ENCODE measurements at places on chromosomes 6 and 20.
A peak's percentile ranks its signal among the peaks of the same experiment; 100 is the strongest.

- DNase-seq, result no peak
Measured at GRCh38 chr6:117930645-117931044, 23.6 kb downstream of the SLC35F1 start.

DNA sequence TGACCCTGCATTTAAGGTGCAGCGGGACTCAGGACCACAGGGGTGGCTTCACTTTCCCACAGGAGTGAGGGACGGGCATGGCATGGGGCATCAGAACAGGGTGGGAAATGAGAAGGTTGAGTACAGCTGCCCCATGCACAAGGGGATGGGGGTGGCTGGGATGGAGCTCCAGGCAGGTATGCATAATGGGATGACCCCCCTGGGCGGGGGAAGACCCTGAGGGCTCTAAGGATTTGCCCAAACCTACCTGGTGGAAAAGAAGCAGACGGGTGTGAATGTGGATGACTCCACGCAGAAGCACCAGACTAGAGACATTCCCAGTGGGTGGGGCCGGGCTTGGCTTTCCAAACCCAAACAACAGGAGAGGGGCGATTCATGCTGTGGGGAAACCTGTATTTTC, 200.3 kb downstream of the SYNDIG1 start:
- DNase-seq, result no peak

DNA sequence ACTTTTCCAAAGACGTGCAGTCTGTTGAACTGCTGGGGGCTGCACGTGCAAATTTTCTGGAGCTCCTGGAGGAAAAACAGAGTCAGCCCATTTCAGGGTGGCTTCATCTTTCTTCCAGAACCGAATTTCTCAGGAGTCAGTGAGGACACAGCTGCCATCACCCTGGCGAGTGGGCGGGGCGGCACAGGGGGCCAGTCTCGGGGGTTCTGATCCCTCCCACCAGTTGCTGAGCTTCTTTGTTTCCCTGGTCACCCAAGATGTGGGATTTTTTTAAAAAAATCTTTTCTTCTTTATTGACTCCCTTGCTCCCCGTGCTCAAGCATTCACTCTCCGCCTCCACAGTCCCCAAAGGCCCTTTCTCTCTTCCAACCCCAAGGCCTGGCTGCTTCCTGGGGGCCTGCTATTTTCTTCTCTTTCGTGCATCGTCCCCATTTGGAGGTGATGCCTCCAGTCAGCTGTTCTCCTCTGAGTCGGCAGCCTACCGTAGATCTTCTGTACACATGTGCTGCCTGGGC, 8.9 kb downstream of the C6orf118 start:
- DNase-seq, result no peak

DNA sequence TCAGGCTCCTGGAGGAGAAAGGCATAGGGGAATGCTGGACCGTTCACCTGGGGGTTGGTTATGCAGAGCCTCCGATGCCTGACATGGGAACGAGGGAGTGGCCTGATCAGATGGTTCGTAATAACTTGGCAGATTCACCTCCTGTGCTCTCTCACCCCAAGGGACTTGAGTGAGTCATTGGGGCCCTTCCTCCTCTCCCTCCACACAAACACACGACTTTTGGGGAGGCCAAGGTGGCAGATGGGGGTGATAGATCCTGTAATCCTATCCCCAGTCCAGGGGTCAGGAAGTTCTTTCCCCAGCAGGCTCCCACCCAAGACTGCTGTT, 45.6 kb upstream of the ARFGEF2 start:
- no peak for DNase-seq

- DNase-seq, result no peak
Measured at GRCh38 chr20:47667531-47668312, 117.6 kb downstream of the SULF2 start.

DNA sequence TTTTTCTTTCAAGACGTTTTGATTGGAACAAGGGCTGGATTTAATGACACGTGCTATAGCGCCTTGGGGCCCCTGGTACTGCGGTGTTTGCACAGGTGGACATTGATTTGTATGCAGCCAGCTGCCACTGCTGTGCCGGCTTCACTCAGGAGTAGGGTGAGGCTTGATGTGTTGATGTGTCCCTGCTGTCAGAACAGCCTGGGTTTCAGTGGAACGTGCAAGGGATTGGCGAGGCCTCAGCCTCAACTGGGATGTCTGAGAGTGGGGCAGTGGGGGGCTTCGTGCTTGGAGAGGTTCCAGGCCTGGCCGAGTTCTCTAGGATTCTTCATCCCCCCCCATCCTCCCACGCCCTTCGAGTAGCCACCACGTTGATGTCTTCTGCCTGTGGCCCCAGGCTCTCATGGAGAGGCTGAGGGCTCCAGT, 23.0 kb downstream of the PYGB start:
- DNase-seq, result no peak

DNA sequence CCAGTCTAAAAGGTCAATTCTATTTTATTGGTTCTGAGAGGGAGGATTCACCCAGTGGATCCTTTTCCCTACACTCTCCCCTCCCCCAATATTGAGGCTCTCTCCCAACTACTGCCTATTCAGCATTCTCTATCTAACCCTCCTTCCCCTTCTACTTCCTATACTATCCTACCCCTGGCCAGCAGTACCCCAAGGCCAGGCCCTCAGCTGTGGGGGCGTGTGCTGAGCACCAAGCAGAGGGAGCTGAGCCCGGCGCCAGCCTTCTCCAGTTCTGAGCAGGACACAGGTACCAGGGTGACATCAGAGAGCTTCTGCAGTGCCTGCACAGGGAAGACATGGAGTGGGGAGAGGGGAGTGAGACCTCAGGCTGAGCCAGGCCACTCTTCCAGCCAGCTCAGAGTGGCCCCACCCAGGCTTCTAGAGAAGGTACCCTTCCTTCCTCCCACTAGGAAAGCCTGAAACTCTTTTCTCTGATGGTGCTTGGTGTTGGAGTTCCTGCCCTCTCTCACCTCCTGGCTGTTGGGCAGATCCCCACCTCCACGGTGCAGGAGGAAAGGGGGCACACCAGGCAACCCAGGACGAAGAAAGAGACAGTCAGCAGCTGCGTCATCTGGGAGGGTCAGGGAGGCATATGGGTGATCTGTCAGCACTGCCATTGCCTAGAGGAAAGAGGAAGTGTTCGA, 1.9 kb downstream of the DDAH2 start:
- no peak for DNase-seq

GRCh38 chr6:70266142-70266541, 36.7 kb downstream of the COL9A1 start:
- no peak for DNase-seq

- DNase-seq, result no peak
Measured at GRCh38 chr20:23672158-23672557, 16.7 kb downstream of the CST4 start.

DNA sequence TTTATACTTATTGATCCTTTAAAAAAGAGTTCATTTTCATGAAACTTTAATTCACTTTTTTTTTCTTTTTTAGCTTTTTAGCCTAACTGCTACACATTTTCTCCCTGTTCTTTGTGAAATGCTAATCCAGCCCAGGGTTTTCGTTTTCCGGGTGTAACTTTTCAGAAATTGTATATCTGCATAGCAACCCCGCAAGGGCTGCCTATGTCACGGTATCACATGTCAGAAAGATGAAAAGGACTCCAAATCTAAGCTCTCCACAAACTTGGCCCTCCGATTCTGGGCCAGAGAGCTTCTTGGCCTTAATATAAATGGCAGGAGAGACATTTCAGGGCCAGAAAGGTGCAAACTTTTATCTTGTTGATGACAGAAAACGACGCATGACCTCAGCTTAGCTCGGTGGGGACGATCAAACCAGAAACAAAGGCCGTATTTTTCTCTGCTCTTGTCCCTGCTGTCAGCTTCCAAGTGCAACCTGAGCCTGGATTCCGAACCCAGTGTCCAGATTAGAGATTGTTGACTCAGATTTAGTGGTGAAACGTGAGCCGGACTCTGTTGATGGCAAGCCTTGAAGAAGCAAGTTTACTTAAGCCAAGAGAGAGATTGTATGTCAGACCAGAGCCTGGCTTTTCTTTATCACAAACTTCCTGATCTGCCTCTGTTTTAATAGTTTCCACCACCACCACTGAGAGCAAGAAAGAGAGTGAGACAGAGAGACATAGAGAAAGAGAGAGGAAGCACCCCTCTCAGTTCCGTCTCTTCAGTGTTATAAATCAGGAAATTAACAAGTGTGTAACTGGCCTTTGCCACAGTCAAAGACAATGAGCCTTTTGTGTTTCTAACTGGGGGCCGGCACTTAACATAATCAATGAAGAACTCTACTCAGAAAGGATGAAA, 157.8 kb downstream of the SCML4 start:
- no peak for DNase-seq

GRCh38 chr20:24604966-24605665, 135.7 kb downstream of the SYNDIG1 start:
- DNase-seq, result no peak

- no peak for DNase-seq
Measured at GRCh38 chr6:105275542-105275941, 95.7 kb upstream of the POPDC3 start.

- no peak for DNase-seq
Measured at GRCh38 chr6:35895560-35895959, 25.3 kb downstream of the SRPK1 start.

- DNase-seq, result no peak
Measured at GRCh38 chr20:49712996-49713752, 504 bp downstream of the B4GALT5 start.

DNA sequence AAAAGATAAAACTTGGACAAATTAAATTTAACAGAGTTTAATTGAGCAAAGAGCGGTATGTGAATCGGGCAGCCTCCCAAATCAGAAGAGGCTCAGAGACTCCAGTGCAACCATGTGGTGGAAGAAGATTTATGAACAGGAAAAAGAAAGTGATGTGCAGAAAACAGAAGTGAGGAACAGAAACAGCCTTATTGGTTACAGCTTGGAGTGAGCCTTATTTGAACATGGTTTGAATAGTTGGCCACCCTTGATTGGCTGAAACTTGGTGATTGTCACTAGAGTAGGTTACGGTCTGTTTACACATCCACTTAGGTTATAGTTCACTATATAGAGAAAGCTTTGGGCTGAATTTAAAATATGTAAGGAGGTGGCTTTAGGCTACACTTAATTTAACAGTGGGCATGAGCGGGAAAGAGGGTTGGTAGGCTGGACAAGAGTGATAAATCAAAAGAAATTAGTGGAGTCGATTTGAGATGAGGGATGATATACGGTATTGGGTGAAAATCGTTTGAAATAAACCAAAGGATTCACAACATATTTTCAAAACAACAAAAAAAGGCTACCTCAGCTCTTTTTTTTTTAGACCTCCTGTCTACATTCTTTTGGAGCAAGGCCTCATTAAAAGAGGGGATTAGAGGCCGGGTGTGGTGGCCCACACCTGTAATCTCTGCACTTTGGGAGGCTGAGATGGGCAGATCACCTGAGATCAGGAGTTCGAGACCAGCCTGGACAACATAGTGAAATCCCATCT, 84.3 kb upstream of the PREP start:
- DNase-seq, result no peak

- DNase-seq, result no peak
Measured at GRCh38 chr20:23565503-23566045, 2.7 kb downstream of the CST9L start.

DNA sequence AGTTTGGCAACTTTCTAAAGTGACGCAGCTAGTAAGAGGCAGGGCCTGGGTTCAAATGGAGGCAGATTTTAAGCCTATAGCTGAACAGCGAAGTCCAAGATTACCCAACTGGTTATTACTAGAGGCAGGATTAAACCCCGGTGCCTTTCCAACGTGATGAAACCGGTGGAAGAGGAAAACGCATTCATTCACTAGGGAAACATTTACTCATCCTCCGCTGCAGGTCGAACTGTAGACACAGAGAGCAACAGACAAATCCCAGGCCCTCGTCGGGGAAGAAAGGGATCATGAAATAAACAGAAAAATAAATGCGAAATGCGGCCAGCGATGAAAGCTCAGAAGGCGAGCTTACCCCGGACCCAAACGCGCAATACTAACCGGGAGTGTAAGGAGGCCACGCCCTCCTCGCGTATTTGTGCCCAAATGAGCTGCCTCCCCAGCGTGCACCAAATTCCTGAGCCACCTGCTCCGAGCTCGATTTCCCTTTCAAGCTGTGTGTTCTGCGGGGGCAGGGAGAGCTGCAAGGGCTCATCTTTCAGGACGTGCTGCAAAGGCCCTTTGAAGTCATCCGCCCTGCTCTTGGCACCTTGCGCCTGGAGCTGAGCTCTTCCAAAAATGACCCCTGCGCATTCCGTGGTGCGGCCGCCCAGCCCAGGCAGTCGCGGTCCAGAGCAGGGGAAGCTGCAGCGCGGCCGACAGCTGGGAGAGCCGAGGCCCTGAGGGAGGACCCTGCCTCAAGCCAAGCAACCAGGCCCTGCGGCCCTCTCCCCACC, 46.9 kb downstream of the PDYN start:
- no peak for DNase-seq

DNA sequence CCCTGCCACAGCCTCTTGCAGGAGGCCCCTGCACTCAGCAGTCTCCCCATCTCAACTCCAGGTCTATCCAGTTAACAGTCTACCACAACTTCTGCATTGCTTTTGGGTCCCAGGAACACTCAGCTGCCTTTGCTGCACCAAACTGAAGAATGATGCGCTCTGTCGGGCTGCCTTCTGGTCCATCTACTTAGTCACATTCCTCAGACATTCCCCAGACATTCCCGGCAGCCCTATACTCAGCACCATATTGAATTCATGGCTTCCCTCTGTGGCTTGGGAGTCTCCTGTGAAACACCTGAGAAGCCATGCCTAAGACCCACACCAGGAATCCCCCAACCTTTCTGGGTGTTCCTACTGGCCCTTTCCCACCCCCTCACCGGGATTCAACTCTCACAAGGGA, 99.6 kb upstream of the COL21A1 start:
- no peak for DNase-seq

GRCh38 chr20:9103955-9104354, 35.1 kb downstream of the PLCB4 start:
- no peak for DNase-seq

- no peak for DNase-seq
Measured at GRCh38 chr6:26021001-26021349, 58.4 kb downstream of the TRIM38 start.

DNA sequence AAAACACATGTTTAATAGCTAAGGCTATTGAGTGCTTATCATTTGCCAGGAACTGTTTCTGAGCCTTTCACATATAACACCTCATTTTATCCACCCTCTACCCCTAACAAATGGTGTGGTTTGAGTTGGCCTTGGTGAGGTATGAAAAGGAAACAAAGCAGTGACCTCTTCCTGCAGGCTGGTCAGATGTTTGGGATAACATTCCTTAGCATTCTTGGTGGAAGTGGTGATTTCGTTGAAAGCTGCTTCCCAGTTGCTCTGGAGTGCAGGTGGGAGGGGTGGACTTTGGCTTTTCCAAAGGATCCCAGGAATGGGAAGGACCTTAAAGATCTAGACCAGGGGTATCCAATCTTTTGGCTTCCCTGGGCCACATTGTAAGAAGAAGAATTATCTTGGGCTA, 41.3 kb downstream of the CARMIL1 start:
- peak; percentile 36 for DNase-seq

DNA sequence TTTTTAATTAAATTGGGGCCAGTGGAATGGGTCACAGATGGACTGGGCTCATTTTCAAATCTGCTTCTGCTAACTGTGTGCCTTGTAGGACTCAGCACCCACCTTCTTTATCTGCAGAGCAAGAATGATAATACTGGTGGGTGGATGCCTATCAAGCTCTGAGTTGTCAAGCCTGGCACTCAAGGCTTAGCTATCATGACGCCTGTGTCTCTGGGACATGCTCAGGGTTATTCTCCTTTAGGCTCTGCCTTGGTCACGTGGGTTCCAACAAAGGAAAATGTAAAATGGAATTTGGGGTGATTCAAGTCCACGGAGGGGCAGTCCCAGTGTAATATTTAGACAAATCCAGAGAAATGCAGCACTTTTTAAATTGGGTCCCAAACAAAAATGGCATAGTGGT, 202.3 kb downstream of the TSHZ2 start:
- DNase-seq, result no peak

- DNase-seq, result no peak
Measured at GRCh38 chr6:1605893-1606779, 3.6 kb upstream of the FOXC1 start.

GRCh38 chr6:15426901-15427300, 181.0 kb downstream of the JARID2 start:
- no peak for DNase-seq

Measured in hepatic stellate cell (primary cell).